ENCODE measurements at places on chromosomes 12 and 14. TPM values are rescaled to one million over a fixed set of nuclear protein-coding genes. Genes with fewer than 3 reads are reported as not detected.

The CCDC88C gene
- total RNA-seq: 68.0 TPM

DNA sequence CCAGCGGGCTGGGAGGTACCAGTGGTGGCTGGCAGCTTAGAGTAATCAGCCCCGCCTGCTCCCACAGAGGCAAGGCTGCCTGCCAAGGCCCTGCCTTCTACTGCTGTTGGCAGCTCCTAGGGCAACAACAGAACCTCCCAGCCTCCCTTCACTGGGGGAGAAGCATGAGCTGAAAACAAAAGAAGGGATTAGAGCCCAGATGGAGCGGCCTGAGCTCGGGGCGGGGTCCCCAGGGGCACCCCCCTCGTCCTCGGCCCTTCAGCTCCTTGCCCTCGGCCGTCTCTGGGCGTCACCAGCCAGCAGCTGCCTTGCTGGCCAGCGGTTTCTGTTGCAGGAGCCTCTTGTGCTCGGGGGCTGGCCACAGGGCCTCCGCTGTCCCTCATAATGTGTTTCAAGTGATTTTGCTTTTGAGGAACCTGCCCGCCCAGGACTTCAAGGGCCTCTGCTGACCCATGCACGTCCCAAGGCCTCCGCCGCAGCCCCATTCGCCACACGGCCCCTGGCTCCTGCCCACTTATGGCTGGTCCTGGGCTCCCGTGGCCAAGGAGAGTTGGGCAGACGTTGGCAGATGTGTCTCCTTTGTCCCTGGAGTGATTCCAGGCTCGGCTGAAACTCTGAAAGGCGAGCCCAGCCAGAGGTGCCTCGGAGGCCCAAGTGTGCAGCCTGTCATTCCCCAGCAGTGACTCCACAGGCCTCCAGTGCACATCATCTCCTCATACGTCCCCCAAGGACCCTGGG, 49.7 kb downstream of the PSMA6 start:
- peak; percentile 56 for DNase-seq

- no peak for DNase-seq
Observed at GRCh38 chr12:39272871-39273655, 169.9 kb downstream of the KIF21A start.

- DNase-seq: no peak
Observed at GRCh38 chr14:96139879-96140278, 64.8 kb upstream of the BDKRB2 start.

- DNase-seq: no peak
Observed at GRCh38 chr14:69666690-69667211, 55.4 kb downstream of the SUSD6 start.

GRCh38 chr12:106094304-106094703, 44.5 kb downstream of the NUAK1 start:
- DNase-seq: no peak

- no peak for DNase-seq
Observed at GRCh38 chr14:100640471-100641273, 53.5 kb upstream of the BEGAIN start.

DNA sequence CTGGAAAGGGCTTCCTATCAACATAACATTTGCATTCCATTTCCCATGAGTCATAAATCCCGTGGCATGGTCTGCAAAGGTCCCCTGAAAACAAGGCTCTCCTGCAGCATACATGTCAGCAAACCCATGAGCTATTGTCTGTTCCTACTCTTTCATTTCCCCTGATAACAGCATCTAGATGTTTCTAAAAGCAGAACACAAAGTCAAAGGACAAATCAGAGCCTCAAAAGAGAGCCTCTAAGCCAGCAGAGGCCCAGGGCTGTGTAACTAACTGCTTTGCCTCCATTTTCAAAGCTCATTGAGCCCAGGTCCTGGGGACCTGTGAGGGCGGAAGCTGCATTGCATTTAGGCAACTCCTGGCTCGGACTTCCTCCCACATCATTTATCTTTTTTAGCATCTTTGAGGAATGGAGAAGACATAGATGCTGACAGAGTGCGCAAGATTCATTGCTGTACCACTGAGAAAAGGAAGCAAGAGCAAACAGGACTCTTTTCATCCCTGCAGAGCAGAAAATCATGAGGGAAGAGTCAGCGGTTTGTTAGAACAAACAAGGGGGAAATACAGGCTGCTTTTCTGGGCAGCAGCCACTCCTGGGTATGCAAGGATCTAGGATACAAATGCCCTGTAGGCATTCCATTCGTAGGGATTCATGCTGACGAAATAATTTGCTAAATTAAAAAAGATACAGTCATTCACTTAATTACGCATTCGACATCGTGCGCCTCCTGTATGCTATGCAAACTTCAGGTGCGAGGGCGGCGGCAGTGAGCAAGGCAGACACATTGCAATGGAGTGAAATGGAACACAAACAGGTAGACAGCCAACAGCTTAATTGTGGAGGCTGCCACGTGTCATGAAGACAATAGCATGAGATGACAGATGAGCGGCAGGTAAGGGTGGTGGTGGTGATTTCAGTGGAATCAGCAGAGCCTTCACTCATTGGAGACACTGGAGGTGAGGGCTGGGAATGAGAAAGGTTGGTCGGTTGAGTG, 131.0 kb downstream of the TMEM132D start:
- no peak for DNase-seq

GRCh38 chr12:70074510-70074909, 168.7 kb upstream of the CNOT2 start:
- DNase-seq: no peak

The OASL gene
- not detected for total RNA-seq

DNA sequence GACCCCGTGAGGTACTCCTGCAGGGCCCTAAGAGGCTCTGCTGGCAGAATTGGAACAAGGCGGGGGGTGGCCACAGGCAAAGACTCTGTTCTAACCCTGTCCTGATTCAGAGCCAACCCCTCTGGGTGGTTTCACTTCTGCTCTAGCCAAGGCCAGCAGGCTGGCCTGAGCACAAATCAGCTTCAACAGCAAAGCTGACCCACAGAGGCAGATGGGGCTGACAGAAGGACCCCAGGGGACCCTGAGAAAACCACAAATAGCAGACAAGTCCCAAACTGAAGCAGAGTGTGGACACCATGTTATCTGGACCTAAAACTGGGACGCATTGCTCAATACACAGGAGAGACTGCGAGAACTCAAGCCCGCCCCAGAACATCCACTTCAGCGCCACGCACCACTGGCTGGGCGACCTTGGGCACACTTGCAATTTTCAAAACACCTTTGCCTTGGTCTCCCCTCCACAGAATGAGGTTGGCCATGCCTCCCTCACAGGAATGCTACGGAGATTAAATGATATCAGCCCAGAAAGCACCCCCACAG, 76.4 kb upstream of the DICER1 start:
- no peak for DNase-seq

The SLCO1B1 gene
- not detected for total RNA-seq

DNA sequence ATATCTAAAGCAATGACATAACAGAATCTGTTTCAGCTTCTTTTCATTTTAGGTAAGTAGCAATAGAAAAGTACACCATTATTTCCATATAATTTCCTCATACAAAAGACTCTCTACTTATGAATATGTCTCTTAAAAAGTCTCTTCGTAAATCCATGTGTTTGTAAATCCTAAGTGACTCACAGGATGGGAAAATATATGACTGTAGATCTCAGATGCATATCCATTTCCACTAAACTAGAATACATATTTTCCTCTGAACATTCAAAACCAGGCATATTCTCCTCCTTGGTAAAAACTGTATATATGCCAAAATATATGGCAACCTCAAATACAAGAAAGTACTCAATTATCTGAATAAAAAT, 93.6 kb downstream of the TXNDC16 start:
- no peak for DNase-seq

The PLEK2 gene
- total RNA-seq: not detected

The B4GALNT3 gene
- total RNA-seq: 3.3 TPM

GRCh38 chr14:44463356-44464004, 43.6 kb downstream of the FSCB start:
- DNase-seq: no peak

- no peak for DNase-seq
Observed at GRCh38 chr14:101965770-101966722, 1.7 kb downstream of the DYNC1H1 start.

- peak; percentile 85 for DNase-seq
Observed at GRCh38 chr14:64504310-64504896, at the start of gene ZBTB1. TSS of gene ZBTB1 (plus strand) at chr14:64504770. CDS start at chr14:64521505, 16,735 bp downstream.

DNA sequence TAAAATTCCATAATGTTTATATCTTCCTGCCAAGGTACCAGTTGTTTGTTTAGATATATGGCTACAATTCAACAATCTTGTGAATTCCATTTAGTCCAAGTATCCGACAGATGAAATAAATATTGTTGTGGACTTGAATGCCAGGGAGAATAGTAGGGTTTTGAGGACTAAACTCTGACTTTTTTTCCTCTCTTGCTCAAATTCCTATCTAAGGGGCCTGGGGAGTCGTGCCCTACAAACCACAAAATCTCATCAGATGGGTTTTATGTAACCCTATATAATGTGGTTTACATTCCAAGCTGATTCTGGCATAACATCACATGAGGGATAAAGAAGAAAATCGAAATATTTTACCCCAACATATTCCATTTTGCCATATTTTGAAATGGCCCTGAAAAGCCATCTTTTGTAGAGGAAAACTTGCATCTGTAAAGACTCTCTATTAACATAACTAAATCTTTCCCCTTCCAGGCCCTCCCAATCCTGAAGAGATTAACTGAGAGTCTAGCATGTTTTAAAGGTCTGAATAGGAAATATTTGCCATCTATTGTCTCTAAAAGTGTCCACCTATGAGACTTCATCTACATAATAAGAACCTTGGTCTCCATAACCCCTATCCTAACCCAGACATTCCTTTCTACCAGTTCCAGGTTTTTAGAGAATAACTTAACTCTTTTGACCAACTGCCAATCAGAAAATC, 184.7 kb upstream of the KITLG start:
- DNase-seq: no peak

DNA sequence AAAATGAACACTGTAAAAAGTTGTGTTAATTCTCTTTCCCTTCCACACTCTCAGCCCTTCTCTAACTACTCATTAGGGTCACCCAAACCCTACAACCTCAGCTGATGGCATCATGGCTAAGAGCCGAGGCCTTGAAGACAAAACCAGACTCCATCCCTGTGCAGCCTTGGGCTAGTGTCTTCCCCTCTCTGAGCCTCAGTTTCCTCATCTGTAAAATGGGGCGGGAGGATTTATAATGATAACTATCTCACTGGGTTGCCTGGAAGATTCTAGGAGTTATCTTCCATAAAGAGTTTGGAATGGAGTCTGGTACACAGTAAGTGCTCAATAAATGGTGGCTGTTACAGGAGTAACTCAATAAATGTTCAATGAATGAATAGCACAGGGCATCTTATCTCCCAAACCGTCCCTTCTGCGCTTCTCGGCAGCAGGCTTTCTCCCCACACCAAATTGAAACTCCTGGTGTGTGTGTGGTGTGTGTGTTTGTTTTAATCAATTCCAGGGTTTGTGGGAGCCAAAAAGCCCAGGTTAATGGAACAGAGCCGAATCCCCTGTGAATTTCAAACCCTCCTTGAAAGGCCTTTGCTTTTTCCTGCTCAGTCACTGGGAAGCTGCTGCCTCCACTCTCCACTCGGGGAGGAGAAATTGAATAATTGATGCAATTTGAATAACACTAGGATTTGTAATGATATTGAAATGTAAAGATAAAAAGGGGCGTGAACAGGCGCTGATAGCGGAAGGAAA, 61.2 kb upstream of the FAM222A start:
- DNase-seq: no peak

DNA sequence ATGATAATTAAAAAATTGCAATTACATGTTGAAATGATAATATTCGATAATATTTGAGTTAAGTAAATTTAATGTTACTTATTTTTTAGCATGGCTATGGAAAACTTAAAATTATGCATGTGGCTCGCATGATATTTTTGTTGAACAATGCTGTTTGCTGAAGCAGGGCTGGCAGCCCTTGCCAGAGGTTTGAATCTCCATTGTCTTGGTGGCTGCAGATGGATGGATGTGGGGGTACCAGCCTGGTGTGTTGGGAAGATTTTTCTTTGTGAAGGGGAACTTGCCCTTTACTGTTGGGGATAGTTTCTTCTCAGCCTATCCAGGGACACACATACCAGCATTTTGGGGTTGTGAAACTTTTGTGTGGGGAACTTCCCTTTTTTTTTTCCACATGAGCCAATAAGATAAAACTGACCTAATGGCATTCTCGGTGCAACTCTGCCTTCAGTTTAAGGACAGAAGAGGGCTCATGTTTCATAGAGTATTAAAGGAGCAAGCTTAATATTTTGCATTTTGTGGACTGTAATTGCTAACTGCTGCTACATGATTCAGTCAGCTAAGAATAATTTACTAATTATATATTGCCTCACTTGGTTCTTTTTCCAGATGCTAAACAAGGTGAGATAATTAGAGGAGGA, 8.8 kb downstream of the RASSF3 start:
- no peak for DNase-seq

The FGF6 gene
- not detected for total RNA-seq

DNA sequence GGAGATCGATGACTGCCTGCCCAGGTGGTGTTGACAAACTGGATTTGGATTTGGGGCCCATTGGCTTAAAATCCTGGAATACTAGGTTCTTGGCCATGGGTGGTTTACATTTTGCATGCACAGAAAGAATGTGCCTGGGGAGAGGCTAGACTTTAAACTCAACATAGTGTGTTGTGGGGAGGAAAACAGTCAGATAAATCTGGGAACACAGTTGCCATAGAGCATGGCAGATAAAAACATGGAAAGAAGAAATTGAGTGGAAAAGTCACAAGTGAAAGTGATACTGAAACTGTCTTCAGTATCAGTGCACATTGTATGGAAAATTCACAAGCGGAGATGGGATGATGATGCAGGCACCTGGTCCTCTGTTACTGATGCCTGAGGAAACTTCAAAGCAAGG, 95.2 kb downstream of the SSPN start:
- DNase-seq: no peak

- DNase-seq: no peak
Observed at GRCh38 chr12:51819736-51820525, 28.6 kb downstream of the FIGNL2 start.

The FRMD6 gene
- 16.9 TPM for total RNA-seq
